ENCODE measurements at places on chromosomes 2 and 18. TPM values are rescaled to one million over a fixed set of nuclear protein-coding genes. Genes with fewer than 3 reads are reported as not detected.

The MC2R gene
- not detected for total RNA-seq

The CBLN2 gene
- not detected for total RNA-seq

DNA sequence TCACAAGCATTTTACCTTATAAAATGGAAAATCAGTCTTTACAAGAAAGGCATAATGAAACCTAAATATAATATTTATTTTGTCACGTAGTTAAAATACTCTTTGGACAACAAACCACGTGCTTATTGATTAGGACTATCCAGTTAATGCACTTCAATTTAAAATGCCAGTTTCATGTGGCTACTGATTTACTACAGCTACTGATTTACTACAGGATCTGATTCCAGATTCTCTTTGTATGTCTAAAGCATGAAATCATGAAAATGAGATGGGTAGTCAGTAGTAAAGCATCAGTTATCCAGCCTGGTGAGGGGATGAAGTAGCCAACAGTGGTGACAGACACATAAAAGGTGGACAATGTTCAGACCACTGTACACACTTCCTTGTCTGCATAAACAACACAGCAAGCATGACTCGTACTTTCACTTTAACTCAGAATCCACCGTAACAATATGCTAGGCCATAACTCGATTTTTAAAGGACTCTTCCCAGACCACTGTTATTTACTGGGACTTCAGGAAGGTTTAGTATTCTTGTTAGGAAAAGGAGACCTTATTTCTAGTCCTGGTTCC, 24.9 kb downstream of the ACAA2 start:
- no peak for DNase-seq

DNA sequence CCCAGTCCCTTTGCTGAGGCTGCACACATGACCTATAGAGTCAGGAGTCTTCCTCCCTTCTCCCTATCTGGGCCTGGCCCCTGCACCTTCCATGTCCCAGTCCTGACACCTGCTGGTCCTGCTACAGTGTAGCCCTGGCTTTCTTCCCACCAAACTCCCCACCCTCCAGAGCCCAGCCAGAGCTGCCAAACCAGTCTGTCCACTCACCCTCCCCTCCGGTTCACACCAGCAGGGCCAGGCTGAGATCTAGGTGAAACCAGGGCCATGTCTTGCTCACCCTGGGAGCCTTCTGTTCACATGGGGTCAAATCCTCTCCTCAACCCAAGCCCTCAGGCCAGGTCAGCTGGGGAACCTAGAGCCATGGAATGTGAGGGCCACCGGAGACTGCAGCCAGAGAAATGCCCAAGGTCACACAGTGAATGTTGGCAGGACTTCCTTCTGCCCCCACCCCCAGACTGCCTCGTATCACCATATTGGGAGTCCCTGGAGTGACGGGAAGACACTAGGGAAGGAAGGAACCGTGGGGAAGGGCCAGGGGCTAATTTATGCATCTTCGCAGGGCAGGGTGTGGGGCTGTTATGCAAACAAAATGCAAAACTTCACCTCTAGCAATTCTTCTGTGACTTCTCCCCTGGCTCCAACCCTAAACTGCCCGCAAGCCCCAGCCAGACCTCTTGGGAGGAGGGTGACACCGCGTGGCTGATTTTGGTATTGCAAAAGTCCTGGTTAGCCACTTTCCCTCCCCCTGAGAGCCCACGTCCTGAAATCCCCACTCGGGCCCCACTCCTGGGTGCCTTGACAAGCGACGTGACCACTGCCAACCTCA, 14.6 kb downstream of the TNS1 start:
- DNase-seq, result peak; percentile 14

DNA sequence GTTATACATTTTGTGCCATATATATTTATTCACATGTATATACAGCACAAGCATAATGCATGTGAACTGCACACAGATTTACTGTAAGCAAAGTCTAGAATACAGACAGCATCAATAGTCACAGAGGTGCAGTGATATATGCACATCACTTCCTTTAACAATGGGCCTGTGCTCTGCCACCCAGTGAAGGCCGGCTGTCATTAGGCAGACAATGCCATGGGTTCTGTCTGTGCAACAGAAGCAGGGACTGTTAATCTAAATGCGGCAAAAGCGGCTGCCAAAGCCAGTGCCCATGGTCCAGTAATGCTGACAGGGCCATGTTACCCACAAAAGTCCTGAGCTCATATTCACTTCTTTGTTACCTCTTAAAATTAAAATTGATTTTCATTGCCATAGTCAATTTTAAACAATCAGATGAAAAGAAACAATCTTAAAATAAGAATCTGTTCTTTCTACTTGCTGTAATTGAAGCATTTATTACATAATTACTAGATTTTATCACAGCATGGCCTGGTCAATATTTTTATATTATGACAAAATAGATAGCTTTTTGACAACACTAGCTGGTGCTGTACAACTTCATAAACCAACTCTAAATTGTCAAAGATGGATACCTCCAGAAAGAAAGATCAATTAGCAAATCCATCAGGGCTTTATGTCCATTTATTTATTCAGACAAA, 232.0 kb downstream of the STK39 start:
- DNase-seq, result no peak

GRCh38 chr18:710418-711300, 1.8 kb downstream of the ENOSF1 start:
- DNase-seq, result no peak

- DNase-seq, result no peak
Measured at GRCh38 chr2:120613742-120614571, 121.7 kb upstream of the GLI2 start.

- DNase-seq, result no peak
Measured at GRCh38 chr18:62018759-62019041, 125.9 kb upstream of the RNF152 start.

Measured in T-helper 17 cell (primary cell).